Renal pelvis (tissue), 12 donors: ENCODE measurements at places on chromosomes 5 and 9. TPM values are rescaled to one million over a fixed set of nuclear protein-coding genes. Genes with fewer than 3 reads are reported as not detected.

GRCh38 chr5:144141585-144141984 is 28.9 kb downstream of the YIPF5 start:
- DNase-seq, result peak; percentile 61

Gene CAVIN4
- polyA plus RNA-seq, result 3.9 TPM

GRCh38 chr9:96117398-96118080 is 184.4 kb downstream of the HSD17B3 start:
- DNase-seq, result no peak

Gene SLC36A2
- 16.4 TPM for polyA plus RNA-seq

- DNase-seq, result no peak
Measured at GRCh38 chr5:117859176-117859575, 1129.2 kb downstream of the DTWD2 start.

Gene F2RL1
- 27.8 TPM for polyA plus RNA-seq

Gene BAAT
- 0.31 TPM for polyA plus RNA-seq

DNA sequence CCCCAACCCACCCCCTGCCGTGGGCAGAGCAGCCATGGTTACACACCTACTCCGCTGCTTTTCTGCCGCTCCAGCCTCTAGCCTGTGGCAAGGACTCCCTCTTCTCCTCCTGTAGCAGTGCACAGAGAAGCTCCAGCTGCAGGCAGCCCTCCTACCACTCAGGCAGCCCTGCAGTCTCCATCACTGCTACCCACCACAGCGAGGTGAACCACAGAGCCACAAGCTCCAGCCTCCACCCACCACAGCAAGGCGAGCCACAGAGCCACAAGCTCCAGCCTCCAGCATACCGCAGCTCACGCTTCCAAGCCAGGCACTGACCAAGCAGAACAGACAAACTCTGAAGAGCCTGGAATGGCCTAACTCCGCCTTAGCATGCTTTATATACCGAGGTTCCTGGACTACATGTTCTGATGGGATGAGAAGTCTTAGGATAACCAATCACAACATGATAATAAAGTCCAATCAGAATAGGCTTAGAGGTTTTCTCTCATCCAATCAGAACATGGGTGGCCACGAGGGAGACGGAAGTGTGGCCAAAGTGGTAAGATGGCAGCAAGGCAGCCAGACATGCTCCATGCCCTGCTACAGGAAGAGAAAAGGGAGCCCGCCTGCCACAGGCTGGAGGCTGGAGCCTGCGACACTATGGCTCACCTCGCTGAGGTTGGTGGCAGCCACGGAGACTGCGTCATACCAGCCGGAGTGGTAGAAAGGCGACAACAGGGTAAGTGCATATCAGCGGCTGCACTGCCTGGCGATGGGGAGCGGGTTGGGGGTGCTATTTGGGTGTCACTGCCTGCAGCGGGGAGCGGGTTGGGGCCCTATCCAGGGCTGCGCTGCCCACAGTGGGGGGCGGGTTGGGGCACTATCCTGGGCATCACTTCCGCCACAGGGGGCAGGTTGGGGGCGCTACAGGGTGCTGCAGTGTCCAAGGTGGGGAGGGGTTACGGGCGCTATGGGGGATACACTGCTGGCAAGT is 75.8 kb upstream of the PCAT7 start:
- no peak for DNase-seq

DNA sequence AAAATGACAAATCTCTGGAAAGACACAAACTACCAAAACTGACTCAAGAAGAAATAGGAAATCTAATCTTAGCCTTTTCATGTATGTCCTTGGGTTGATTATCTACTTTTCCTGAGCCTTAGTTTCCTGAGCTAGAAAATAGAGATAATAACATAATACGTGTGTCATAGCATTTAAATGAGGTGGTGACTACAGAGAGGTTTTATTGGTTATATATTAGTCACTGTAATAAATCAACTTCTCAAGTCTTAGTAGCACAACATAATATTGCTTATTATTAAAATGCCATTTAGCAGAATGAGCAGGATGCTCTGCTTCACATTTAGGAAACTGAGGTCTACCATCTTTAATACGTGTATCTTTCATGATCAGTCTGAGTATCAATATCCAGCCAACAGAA is 7.1 kb upstream of the PJA2 start:
- DNase-seq, result no peak

DNA sequence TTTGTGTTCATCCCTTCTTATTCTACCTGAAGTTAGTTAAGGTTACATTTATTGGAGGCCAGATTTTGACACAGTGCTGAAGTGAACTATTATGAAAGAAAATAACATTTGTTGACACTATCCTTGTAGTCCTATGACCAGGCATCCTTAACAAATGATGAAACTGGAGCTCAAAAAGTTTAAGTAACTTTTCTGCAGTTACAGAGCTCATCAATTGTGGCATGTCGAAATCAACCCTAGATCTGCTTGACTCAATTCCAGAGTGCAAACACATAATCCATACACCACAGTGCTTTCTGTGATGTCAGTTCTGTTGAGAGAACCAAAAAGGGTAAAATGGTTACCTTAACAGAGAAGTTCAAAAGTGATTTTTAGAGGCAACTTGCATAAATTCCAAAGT is 28.6 kb downstream of the KCNN2 start:
- DNase-seq, result no peak

- no peak for DNase-seq
Measured at GRCh38 chr9:135803441-135803840, 101.5 kb downstream of the KCNT1 start.
